ENCODE measurements at places on chromosomes 4 and X. TPM values are rescaled to one million over a fixed set of nuclear protein-coding genes. Genes with fewer than 3 reads are reported as not detected.

Gene ZCCHC18
- total RNA-seq = not detected

Gene ZAR1
- not detected for total RNA-seq

Gene ANTXR2
- 24.5 TPM for total RNA-seq

Gene IL2
- total RNA-seq = not detected

Gene CLNK
- not detected for total RNA-seq

GRCh38 chrX:101108284-101108683 lies 10.3 kb downstream of the CENPI start:
- no peak for DNase-seq

DNA sequence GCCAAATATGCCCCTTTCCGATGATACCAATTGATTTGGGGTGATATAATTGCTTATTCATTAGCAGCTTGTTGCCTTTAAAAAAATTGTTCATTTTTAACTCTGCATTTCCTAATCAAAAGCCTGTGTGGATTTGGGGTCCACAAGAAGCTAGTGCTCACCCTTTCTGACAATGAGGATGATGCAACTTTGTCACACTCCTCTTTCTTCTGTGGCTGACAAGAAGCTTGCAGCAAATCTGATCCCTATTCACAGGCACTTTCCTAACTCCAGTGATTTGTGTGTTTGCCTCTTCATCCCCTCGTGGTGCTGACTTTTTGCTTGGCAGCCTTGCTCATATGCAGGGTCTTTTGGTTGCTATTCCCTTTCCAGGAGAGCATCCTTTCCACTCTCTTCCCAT lies 182.7 kb upstream of the LDB2 start:
- no peak for DNase-seq

DNA sequence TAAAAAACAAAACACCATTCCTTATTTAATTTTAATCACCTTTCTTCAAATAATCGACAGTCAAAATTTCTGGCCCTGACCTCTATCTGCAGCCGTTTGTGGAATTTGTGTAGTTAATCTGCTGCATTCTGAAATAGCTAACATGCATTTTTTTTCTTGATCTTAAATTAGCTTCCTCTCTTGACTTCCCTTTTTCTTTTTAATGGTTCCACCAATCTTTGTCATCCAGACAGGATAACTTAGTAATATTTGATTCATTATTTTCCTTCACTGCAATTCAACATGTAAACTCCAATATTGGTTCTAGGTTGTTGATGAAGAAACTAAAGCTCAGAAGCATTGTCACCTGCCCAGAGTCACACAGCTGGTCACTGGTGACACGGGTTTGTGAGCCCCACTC lies 77.3 kb downstream of the ARHGAP10 start:
- no peak for DNase-seq

GRCh38 chrX:27598312-27598711 lies 8.2 kb downstream of the DCAF8L2 start:
- DNase-seq = no peak

Measured in right atrium auricular region (tissue), 2 donors.